Stimulated activated CD4-positive, alpha-beta T cell treated with anti-CD3 and anti-CD28 coated beads, Interleukin-1b, Interleukin-23, amount 100 ng/mL, for 1 hour (primary cell): ENCODE measurements at places on chromosomes 7 and 10.

- no peak for DNase-seq
Measured at GRCh38 chr7:97871659-97872024, 566 bp downstream of the ASNS start.

DNA sequence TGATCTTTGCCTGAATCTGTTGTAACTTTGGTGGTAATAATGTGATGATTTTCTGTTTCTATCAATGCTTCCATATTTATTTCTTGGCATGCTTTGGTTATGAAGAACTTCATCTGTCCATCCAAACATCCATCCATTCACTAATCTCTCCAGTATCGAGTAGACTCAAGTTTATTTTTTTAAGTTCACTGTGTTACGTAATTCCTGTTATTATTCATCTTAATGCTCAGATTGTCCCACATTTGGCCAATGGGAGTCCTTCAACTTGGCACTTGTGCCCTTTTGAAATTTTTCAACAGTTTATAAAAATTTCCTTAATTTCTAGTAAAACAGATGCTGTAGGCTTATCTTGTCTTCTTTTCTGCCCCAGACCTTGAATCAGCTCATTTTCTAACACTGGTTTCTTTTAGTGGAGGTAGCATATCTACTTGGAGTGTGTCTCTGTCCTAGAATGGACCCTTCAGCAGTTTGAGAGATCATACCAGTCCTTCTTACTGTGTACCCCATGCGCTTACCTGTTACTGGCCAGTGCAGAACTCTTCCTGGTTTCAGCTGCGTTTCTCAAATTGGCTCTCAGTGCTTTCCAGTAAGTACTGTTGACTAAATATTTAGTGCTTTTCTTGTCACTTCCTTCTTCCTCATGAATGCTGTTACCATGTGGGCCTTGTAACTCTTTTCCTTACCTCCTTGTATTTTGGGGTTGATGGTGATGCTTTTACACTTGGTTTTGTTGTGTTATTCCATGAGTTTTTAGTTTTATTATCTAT is 100.8 kb downstream of the MLLT10 start:
- DNase-seq: no peak

GRCh38 chr10:3364768-3365480 is 192.3 kb upstream of the PITRM1 start:
- no peak for DNase-seq

DNA sequence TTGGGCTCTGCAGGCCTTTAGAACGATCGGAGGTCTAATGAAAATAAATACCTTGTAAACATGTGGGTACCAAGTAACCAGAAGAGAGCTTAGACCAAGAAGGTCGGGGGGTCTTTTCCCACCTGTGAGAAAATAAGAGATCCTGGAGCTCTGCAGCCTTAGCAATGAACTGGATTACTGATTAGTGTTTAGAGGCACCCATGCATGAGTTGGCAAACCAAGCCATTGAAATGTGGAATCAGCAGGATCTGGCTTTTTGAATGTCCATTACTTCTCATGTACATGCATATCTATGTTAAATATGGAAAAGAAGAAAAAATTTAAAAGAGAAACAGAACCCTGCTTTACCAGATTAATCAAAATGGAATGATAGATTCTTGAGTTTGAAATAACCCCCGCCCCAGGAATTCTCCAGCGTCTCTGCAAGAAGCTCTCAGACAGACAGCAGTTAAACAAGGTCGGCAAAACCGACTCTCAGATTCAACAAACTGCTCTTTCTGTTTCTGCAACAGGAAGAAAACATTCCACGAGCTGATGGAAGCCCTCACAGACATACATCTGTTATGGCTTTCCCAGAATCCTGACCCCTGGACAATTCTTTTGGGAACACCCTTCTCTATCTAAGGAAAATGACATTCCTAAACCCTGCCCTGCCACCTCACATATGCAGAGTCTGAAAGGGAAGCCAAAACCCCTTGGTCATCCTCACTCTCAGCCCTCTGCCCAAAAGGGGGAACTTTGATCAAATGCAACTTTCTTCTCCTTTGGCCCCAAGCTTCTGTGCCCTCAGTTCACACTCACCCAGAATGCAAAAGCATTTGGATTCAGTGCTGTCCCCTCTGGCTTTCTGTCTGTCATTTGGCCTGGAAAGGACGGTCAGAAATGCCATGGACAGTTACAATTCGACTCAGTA is 78.7 kb upstream of the EN2 start:
- no peak for DNase-seq

DNA sequence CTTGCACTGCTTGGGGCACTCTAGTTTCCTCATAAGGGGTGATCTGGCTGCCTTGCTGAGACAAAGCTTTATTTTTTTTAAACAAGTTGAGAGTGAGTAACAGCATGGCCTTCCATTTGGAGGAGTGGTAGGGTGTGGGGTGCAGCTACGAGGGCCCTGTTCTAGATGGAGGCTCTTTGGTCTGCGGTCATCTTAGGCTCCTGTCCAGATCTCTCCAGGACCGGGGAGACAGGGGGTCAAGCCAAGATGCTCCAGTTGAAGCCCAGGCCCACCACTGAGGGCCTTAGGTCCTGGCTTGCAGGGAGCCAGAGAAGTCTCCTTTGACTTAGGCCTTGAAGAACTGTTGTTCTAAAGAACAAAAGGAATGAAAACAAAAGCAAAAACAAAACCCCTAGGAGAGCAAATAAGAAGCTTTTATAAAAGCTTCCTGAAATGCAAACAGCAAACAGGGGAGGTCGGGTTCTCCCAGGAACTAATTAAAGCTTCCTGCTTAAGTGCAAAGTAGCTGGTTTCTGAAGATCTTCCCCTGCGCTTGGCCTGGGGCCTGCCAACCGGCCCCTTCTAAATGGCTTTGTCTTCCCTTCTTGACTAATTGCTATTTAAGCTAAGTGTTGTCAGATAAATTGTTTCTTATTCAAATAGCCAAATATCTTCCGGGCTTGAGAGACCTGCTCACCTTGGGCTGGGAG is 259.2 kb downstream of the GLRX3 start:
- no peak for DNase-seq

DNA sequence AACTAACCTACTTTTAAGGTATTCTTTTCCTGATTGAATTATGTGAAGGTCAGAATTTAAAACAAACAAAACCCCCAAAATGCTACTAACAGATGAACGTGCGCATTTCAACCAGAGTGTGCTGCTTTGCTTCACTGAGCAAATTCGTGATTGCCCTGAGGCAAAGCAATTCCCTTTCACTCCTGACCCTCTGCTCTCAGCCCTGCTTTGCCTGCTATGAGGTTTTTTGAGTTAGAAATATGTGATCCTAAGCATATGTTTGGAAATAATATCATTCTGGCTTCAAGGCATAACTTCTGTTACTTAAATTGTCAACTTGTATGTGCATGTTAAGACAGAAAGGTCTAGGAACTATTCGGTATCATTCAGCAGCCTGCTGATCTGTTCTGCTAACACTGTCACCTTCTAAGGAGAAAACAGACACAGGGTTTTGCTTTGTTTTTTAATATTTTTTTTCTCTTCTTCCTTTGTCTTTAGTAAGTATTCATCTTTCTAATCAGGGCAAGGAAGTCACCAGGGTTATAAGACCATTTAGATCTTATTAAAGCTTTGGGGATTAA is 124.2 kb downstream of the GNAT3 start:
- DNase-seq: no peak

- DNase-seq: no peak
Measured at GRCh38 chr7:3134745-3135144, 91.1 kb upstream of the CARD11 start.

DNA sequence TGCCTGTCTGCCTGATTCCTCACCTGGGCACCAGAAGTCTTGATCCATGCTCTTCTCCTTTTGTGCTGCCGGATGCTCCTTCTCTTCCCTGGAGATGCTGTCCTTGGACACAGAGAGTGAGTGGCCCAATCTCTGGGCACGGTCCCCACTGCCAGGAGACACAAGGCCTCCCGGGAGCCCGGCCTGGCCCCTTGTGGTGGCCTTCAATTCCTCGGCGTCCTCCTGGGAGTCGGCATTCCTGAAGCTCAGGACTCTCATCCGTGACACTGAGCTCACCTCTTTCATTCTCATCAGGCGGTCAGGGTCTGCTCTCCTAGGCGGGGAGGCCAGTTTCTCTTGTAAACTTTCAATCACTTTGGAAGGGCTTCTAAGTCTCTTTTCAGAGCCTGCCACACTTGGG is 33.3 kb downstream of the JCAD start:
- DNase-seq: no peak

DNA sequence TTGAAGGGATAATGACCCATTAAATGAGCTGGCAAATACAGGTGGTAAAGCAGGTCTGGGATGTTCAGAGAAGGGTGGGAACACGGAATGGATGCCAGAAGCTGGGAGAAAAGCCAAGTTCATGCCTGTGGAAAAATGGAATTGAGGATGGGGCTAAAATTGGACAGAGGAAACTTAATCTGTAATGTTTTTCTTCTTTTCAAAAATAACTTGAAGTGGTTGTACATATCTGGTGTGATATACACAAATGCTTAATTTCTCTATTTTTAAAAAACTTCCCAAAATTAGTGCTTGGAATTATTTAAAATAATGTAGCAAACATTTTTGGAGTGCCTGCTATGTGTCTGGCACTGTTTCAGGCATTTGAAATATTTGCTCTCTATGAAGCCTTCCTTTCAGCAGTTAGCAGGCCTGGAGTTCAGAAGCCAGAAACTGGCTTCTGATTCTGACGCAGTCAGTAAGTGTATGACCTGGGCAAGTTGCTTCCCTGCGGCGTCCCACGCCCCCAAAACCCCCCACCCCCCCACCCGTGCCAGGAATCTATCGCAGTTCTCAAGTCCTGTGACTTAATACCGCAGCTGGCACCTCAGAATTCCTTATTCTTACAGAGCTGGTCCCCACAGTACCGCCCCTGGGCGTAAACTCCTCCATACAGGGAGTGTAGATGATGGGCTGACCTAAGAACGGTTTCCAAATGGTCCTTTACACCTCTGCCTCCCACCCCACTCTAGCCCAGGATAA is 828 bp upstream of the MALSU1 start:
- no peak for DNase-seq

GRCh38 chr10:944034-944831 is 12.7 kb upstream of the LARP4B start:
- no peak for DNase-seq

- DNase-seq: no peak
Measured at GRCh38 chr7:152636441-152636840, 39.5 kb downstream of the XRCC2 start.

DNA sequence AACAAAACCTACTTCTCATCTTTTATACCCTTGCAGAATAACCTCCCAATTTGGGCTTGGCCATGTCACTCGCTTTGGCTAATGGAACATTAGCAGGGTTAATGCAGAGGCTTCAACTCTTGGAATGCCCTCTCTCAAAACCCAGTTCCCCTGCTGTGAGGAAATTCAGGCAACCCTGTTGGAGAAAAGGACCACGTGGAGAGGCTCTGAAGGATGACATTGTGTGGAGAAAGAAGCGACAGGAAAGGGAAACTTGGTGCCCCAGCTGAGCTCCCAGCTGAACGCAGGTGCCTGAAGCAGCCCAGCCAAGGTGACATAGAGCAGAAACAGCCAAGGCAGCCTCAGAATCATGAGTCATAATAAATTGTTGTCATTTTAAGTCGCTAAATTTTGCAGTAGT is 214.2 kb upstream of the GHITM start:
- DNase-seq: no peak

DNA sequence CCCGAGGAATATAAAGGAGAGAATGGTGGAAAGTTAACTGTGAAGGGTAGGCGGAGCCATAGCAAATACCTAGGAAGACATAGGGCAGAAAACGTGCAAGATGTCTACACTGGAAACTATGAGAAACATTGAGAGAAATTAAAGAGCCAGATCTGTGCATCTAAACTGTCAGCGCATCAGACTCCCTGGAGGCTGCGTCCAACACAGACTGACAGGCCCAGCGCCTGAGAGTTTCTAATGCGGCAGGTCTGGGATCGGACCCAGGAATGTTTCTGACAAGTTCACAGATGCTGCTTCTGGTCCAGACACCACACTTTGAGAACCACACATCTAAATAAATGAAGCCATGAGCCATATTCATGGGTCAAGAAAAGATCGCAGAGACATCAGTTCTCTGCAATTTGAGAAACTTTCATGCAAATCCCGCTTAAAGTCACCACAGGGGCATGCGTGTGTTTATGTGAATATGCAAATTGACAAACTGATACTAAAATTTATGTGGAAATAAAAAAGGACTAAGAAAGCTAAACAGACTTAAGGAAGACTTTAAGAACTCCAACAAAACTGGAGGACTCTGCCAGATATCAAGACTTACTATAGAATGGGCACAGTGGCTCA is 38.8 kb downstream of the PROSER2 start:
- no peak for DNase-seq

GRCh38 chr7:99827040-99827778 is 604 bp upstream of the CYP3A43 start:
- DNase-seq: no peak
